ENCODE measurements at places on chromosomes 12 and 14.

- peak within 1 kb of the TSS; percentile 97 for H3K4me3 ChIP-seq
- H3K27me3 ChIP-seq = no peaks in the 10 kb centered on the region
- H3K4me1 ChIP-seq = peaks cover 38% of the 10 kb centered on the region
- H3K27ac ChIP-seq = peak within 1 kb of the TSS; percentile 98
- DNase-seq = peak; percentile 94
- H3K36me3 ChIP-seq = peaks cover 14% of the 10 kb centered on the region
Measured at GRCh38 chr12:389142-390096, at the start of gene KDM5A. TSS of gene KDM5A (minus strand) at chr12:389320. CDS start at chr12:389091, 229 bp downstream.

DNA sequence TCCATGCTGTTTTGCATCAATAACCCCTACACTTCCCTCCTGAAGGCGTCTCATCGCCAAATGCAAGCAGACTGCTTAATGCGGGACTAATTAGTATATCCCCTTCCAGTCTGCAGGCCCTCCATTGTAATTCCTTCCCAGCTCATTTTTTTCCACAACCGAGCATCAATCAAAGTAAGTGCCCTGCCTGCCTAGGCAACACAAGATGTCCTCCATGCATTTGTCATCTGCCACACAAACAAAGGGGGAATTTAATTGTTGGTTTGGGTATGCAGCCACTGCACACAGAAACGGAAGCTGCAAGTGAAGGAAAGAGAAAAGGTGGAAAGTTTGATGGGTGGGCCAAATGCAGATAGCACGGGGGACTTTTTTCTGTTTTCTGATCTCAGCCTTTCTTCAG, 168.0 kb downstream of the EGLN3 start:
- H3K27me3 ChIP-seq = no peaks in the 10 kb centered on the region
- H3K27ac ChIP-seq = no peak overlapping the region
- no peak for DNase-seq

- DNase-seq = no peak
- peaks cover 20% of the 10 kb centered on the region for H3K4me1 ChIP-seq
- H3K27ac ChIP-seq = peak overlapping the region; percentile 17
Measured at GRCh38 chr12:105226219-105226618, 9.8 kb downstream of the APPL2 start.

DNA sequence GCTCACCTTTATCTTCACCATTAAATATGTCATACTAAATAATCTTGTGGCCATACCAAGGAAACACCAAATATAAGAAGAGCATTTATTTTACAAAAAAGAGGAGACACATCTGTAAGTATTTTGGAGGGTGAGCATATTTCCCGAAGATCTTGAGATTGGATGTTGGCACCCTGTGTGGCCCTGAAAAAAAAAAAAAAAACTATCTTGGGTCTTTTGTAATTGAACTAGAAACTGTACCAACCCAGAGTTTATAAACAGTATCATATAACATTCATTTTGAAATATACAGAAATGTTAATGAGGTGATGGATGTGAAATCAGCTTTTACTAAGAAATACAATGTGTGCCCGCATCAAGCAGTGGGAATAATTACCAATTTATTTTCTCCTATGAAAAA, 104.0 kb upstream of the FRMD6 start:
- H3K4me3 ChIP-seq = no peak overlapping the region

DNA sequence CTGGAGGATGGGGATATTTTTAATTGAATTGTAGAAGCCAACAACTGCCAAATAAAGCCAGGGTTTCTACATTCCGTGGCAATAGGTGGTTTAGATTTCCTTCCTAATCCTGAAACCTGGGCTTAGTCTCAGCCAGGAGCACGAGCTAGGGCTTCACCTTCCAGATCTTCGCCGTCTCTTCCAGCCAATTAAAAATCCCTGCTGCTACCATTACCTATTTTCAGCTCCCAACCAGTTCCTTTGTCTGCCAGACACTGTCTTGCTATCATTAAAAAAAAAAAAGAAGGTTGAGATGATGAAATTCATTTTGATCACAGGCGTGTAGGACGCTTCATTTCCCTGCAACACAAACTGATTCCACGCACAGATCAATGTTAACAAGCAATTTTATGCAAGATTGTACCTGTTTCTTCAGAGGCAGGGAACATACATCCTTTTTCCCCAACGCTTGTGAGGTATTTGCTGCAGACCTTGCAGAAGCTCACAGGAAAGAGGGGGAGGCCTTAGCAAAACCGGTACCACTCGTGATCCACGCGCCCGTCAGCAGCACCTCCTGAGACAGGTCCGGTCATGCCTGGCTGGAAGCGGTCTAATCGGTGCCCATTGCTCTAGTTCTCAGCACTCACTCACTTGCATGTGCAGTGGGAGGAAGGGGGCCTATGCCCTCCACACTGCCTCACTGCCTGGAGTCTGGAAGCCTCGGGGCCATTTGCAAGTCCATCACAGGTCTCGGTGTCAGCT, 65.1 kb downstream of the SLC6A12 start:
- no peak overlapping the region for H3K4me3 ChIP-seq
- DNase-seq = no peak
